Tibial nerve (tissue), 4 donors: ENCODE measurements at places on chromosomes 11 and 22.

GRCh38 chr11:10205928-10206327 lies 88.1 kb downstream of the SBF2 start:
- no peaks in the 10 kb centered on the region for H3K4me1 ChIP-seq
- DNase-seq = no peak
- H3K27me3 ChIP-seq = no peaks in the 10 kb centered on the region
- no peak overlapping the region for H3K4me3 ChIP-seq
- H3K27ac ChIP-seq = no peak overlapping the region

DNA sequence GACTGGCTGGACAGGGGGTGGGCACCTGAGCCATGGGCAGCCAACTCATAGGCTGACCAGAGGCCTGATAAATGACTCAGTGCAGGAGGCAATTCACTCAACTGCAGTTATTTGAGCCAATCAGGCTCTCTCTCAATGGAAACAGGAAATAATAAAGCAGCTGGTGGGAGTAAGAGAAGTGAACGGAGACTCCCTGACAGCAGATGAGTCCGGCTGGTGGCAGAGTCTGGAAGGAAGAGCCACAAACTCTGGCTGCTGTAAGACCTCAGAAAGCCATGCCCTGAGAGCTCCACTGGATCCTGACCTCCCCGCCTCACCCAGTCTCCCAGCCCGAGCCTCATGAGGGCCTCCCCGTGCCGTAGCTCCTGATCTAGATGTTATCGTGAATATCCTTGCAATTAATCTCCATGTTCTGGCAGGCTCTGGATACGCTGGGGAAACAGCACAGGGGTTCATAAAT lies 69.8 kb downstream of the TRIM29 start:
- no peak overlapping the region for H3K27ac ChIP-seq
- no peaks in the 10 kb centered on the region for H3K27me3 ChIP-seq

DNA sequence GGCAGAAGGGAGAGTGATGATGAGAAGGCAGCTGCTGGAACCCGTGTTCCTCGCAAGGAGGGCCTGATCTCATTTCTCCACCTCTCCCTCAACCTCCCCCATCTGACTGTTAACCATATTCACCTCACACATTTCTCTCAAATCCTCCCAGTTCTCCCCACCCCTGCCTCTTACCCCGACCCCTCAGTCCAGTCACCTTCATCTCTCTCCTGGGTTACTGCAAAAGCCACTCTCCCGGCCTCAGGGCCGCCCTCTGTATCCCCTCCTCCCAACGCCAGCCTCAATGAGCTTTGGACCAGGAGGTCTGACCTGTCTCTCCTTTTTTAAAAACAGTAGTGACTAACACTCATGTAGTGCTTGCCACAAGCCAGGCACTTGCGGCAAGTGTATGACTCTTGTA lies 29.5 kb upstream of the LMO1 start:
- H3K4me3 ChIP-seq = no peak overlapping the region
- no peaks in the 10 kb centered on the region for H3K27me3 ChIP-seq
- DNase-seq = no peak
- no peak overlapping the region for H3K27ac ChIP-seq
- H3K36me3 ChIP-seq = no peaks in the 10 kb centered on the region

GRCh38 chr11:20477418-20478090 lies 90.0 kb downstream of the PRMT3 start:
- H3K4me3 ChIP-seq = no peak overlapping the region
- no peaks in the 10 kb centered on the region for H3K4me1 ChIP-seq
- no peak overlapping the region for H3K27ac ChIP-seq
- H3K27me3 ChIP-seq = no peaks in the 10 kb centered on the region
- peaks cover 4% of the 10 kb centered on the region for H3K36me3 ChIP-seq

GRCh38 chr22:50190182-50190940 lies 4.6 kb downstream of the TRABD start:
- no peaks in the 10 kb centered on the region for H3K36me3 ChIP-seq
- peak overlapping the region; percentile 9 for H3K27ac ChIP-seq
- H3K27me3 ChIP-seq = no peaks in the 10 kb centered on the region
- H3K4me3 ChIP-seq = peak overlapping the region; percentile 47
- no peak for DNase-seq

DNA sequence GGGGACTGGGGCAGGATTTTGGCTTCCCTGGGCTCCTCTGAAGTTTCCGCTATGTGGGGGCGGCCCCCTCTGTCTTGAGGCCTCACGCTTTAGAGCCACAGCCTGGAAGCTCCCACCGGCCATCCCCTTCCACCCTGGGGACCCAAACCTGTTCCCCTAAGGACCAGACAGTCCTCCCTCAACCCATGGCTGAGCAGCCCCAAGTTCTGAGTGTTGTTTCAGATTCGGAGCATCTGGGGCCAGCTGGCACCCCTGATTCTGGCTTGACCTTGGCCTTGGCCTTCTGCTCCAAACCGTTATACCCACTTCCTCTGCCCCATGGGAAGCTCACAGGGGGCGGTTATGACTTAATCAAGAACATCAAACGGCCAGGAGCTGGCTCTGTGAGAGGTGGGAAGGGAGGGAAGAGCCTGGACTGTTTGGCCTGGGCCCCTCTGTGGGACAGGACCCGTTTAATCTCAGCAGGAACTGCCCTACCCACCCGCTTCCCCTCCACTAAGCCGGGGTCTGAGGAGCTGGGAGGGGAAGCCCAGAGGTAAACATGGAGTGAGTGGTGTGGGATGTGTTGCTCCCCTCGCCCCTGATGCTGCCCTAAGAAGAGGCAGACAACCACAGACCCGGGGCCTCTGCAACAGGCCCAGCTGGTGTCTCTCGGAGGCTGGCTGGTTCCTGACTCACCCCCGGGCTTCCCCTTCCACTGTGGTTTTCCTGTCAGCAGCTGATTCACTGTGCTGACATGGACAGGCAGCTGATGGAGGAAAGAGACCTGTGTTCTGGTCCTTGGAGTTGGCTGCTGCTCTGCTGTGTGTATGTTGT lies 3.4 kb downstream of the CD82 start:
- no peaks in the 10 kb centered on the region for H3K36me3 ChIP-seq
- peaks cover 74% of the 10 kb centered on the region for H3K4me1 ChIP-seq

DNA sequence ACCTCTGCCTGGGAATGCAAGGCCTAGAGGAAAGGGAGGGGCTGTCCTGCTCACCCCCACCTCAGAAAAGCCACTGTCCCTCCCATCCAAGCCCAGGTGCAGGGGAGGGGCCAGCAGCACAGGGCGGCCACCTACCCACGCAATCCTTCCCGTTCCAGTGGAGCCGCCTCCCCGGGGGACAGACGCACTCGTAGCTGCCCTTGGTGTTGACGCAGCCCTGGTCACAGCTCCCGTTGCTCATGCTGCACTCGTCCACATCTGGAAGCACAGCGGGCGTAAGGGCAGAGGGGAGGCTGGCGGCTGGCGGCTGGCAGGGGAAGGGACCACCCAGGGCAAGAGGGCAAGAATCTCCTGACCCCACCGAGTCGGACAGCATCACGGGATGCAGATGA lies 40.3 kb upstream of the TTLL12 start:
- peak overlapping the region; percentile 2 for H3K27ac ChIP-seq
- peaks cover 27% of the 10 kb centered on the region for H3K4me1 ChIP-seq
- DNase-seq = no peak
- peaks cover 7% of the 10 kb centered on the region for H3K27me3 ChIP-seq
- H3K36me3 ChIP-seq = no peaks in the 10 kb centered on the region
- H3K4me3 ChIP-seq = no peak overlapping the region

- H3K27ac ChIP-seq = peak overlapping the region; percentile 30
- no peaks in the 10 kb centered on the region for H3K27me3 ChIP-seq
- peaks cover 16% of the 10 kb centered on the region for H3K4me1 ChIP-seq
- DNase-seq = no peak
These were observed 25.7 kb upstream of the SCGB1A1 start for GRCh38 chr11:62393061-62393611.

GRCh38 chr11:111582881-111583280 lies 19.4 kb upstream of the SIK2 start:
- H3K27ac ChIP-seq = no peak overlapping the region
- H3K27me3 ChIP-seq = no peaks in the 10 kb centered on the region
- no peaks in the 10 kb centered on the region for H3K4me1 ChIP-seq
- no peak overlapping the region for H3K4me3 ChIP-seq

GRCh38 chr11:130429120-130429681 lies 792 bp upstream of the ADAMTS8 start:
- H3K27ac ChIP-seq = no peak overlapping the region
- H3K27me3 ChIP-seq = peaks cover 37% of the 10 kb centered on the region
- H3K36me3 ChIP-seq = no peaks in the 10 kb centered on the region
- no peak for DNase-seq
- H3K4me1 ChIP-seq = no peaks in the 10 kb centered on the region

- no peaks in the 10 kb centered on the region for H3K4me1 ChIP-seq
- H3K27ac ChIP-seq = peak overlapping the region; percentile 67
- no peak overlapping the region for H3K4me3 ChIP-seq
These were observed 29.6 kb downstream of the INSC start for GRCh38 chr11:15144347-15144746.

GRCh38 chr11:96015906-96016565 lies 92.1 kb upstream of the MTMR2 start:
- H3K27me3 ChIP-seq = no peaks in the 10 kb centered on the region
- DNase-seq = no peak
- H3K4me1 ChIP-seq = peaks cover 14% of the 10 kb centered on the region
- H3K36me3 ChIP-seq = no peaks in the 10 kb centered on the region
- no peak overlapping the region for H3K4me3 ChIP-seq

DNA sequence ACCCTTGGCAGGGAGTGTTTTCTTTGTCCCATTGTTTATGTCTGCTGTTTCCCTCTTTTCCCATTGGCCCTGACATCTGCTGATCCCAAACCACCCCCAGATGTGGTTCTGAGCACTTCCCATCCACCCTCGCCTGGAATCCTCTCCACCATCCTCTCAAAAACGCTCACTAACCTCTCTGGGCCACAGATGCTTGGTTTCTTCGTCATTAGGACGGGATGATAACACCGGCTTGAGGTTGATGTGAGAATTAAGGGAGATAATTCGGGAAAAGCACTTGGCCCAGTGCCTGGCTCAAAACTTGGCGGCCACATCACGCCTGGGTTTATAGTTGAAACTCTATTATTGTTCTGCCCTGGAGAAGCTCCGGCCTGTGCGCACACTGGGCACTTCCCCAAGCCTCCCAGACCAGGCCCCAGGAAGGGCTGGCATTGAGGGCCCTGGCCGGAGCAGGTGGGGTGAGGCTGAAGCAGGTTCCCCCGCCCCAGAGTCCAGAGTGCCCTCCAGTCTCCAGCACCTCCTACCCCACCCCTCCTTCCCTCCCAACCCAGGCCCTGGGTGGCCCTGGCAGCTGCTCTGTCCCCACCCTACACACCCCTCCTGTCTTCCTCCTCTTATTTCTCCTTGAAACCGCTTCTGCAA lies 63.7 kb downstream of the CYTH4 start:
- no peak overlapping the region for H3K27ac ChIP-seq
- H3K4me3 ChIP-seq = no peak overlapping the region
- H3K36me3 ChIP-seq = no peaks in the 10 kb centered on the region
- H3K27me3 ChIP-seq = peaks cover 23% of the 10 kb centered on the region
- peaks cover 15% of the 10 kb centered on the region for H3K4me1 ChIP-seq

GRCh38 chr22:46202897-46203600 lies 47.0 kb downstream of the CDPF1 start:
- peaks cover 73% of the 10 kb centered on the region for H3K36me3 ChIP-seq
- H3K27me3 ChIP-seq = no peaks in the 10 kb centered on the region
- H3K4me1 ChIP-seq = no peaks in the 10 kb centered on the region
- H3K27ac ChIP-seq = no peak overlapping the region
- DNase-seq = no peak
- no peak overlapping the region for H3K4me3 ChIP-seq

GRCh38 chr11:71575723-71576424 lies 6.8 kb downstream of the KRTAP5-11 start:
- H3K36me3 ChIP-seq = no peaks in the 10 kb centered on the region
- H3K4me1 ChIP-seq = no peaks in the 10 kb centered on the region
- no peak for DNase-seq
- no peaks in the 10 kb centered on the region for H3K27me3 ChIP-seq
- H3K27ac ChIP-seq = no peak overlapping the region

DNA sequence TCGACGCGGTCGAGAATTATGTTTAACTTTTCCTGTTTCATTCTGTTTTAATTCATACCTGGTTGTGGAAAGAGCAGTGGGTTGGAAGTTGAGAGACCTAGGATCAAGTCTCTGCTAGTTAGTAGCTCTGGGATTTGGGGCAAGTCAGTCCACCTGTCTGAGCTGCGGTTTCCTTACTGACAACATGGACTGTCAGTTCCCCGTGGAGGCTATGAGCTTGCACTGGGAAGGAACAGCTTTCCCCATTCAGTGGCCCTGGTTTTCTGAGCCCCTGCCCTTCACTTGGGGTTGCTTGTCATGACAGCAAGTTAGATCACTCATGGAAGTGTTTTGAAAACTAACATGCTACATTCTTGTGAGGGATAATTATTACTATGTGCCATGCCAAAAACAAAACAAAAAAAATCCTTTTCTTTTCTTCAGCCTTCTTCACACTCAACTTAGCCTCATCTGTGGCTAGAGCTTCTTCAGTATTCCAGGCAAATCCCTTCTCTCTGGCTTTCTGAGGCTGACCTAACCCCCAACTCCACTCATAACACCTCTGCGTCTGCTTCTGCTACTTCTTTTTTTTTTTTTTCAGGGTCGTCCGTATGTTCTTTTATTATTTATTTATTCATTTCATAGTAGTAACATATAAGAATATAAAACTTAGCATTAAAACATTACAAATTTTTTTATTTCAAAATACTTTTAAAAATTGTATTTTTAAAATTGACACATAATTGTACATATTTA lies 43.0 kb upstream of the ZBED5 start:
- no peaks in the 10 kb centered on the region for H3K36me3 ChIP-seq
- peaks cover 20% of the 10 kb centered on the region for H3K4me1 ChIP-seq
- H3K27me3 ChIP-seq = no peaks in the 10 kb centered on the region
- peak overlapping the region; percentile 32 for H3K27ac ChIP-seq
- no peak overlapping the region for H3K4me3 ChIP-seq
- DNase-seq = no peak

GRCh38 chr11:66311470-66311964 lies 5.3 kb downstream of the CD248 start:
- H3K36me3 ChIP-seq = no peaks in the 10 kb centered on the region
- H3K27ac ChIP-seq = peak overlapping the region; percentile 89
- H3K4me3 ChIP-seq = peak overlapping the region; percentile 39
- H3K4me1 ChIP-seq = peaks cover 12% of the 10 kb centered on the region
- no peaks in the 10 kb centered on the region for H3K27me3 ChIP-seq
